ENCODE measurements at places on chromosomes 4 and X. TPM values are rescaled to one million over a fixed set of nuclear protein-coding genes. Genes with fewer than 3 reads are reported as not detected.

Gene SYN1
- 1.6 TPM for total RNA-seq

Gene CXCL5
- total RNA-seq: 35.0 TPM

Gene ARMCX6
- 44.7 TPM for total RNA-seq

Gene CDKL5
- 27.1 TPM for total RNA-seq

Gene COMMD8
- 20.1 TPM for total RNA-seq

Gene BMP3
- total RNA-seq: 8.9 TPM

Gene NKX6-1
- total RNA-seq: not detected

Gene CSN1S1
- total RNA-seq: not detected

Gene ESX1
- not detected for total RNA-seq

Gene IQCM
- not detected for total RNA-seq

Gene PLXNA3
- total RNA-seq: 62.4 TPM

Gene TNMD
- not detected for total RNA-seq

Gene SLC4A4
- 17.2 TPM for total RNA-seq

Gene FANCB
- 2.6 TPM for total RNA-seq

Gene AMMECR1
- 8.9 TPM for total RNA-seq

Gene MAGEA2
- total RNA-seq: not detected

Gene KLB
- 2.2 TPM for total RNA-seq

Gene MAGEB17
- not detected for total RNA-seq

Gene SFRP2
- total RNA-seq: 73.9 TPM

Gene PAGE2B
- not detected for total RNA-seq

Gene ZRSR2
- total RNA-seq: 10.9 TPM

Gene KDR
- 27.1 TPM for total RNA-seq

Gene MMRN1
- total RNA-seq: 24.1 TPM

Gene TCEAL3
- total RNA-seq: 21.3 TPM

Gene ABRAXAS1
- total RNA-seq: 11.6 TPM

Gene GIMD1
- total RNA-seq: not detected

Gene ZBTB49
- total RNA-seq: 5.3 TPM

Gene CD38
- 38.4 TPM for total RNA-seq

Gene AIFM1
- 33.1 TPM for total RNA-seq

Gene TBX22
- total RNA-seq: not detected

Gene SLC10A4
- 0.84 TPM for total RNA-seq

Gene PABPC1L2B
- total RNA-seq: not detected

Gene MAGEB1
- not detected for total RNA-seq

Gene G3BP2
- total RNA-seq: 105 TPM

Gene CT45A3
- not detected for total RNA-seq

Gene GABRQ
- total RNA-seq: not detected

Gene EDA
- total RNA-seq: 4.3 TPM

Gene RHOXF2B
- not detected for total RNA-seq

Gene RBBP7
- 70.4 TPM for total RNA-seq

Gene NKX1-1
- total RNA-seq: not detected

Gene STK26
- 18.0 TPM for total RNA-seq

Gene IL2
- total RNA-seq: not detected

Gene CT45A5
- not detected for total RNA-seq

Gene CXCL3
- 15.2 TPM for total RNA-seq

All from left lung (tissue), 14 donors.